ENCODE measurements at places on chromosomes 16 and 17. TPM values are rescaled to one million over a fixed set of nuclear protein-coding genes. Genes with fewer than 3 reads are reported as not detected.

The GDPD3 gene
- 0.77 TPM for total RNA-seq

The SEPTIN12 gene
- total RNA-seq = not detected

The IRF8 gene
- 0.19 TPM for total RNA-seq

The RAB11FIP4 gene
- 0.19 TPM for total RNA-seq

The CCL5 gene
- 0.28 TPM for total RNA-seq

The TRPV3 gene
- 2.0 TPM for total RNA-seq

The CUEDC1 gene
- total RNA-seq = 7.7 TPM

The CEMP1 gene
- not detected for total RNA-seq

The KRT27 gene
- total RNA-seq = not detected
